ENCODE measurements at places on chromosomes 7 and 10. TPM values are rescaled to one million over a fixed set of nuclear protein-coding genes. Genes with fewer than 3 reads are reported as not detected.

DNA sequence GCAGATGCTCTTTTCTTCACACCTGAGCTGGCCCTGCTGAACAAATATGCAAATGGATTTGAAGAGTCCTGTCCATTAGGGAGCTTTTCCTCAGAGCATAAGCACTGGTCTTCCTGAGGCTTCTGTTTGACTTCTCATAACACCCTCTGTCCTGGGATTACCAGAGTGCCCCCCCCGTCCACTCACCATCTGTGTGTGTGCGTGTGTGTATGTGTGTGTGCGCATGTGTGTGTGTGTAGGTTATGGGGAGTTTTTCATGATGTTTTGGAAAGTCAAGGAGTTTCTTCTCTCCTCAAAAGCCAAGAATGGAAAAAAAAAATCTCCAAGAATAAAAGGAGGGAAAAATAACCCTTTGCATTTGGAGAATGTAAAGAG is 57.7 kb upstream of the COMTD1 start:
- peaks cover 33% of the 10 kb centered on the region for H3K4me1 ChIP-seq
- no peak for DNase-seq
- no peaks in the 10 kb centered on the region for H3K27me3 ChIP-seq
- H3K36me3 ChIP-seq = no peaks in the 10 kb centered on the region
- H3K4me3 ChIP-seq = no peak overlapping the region

DNA sequence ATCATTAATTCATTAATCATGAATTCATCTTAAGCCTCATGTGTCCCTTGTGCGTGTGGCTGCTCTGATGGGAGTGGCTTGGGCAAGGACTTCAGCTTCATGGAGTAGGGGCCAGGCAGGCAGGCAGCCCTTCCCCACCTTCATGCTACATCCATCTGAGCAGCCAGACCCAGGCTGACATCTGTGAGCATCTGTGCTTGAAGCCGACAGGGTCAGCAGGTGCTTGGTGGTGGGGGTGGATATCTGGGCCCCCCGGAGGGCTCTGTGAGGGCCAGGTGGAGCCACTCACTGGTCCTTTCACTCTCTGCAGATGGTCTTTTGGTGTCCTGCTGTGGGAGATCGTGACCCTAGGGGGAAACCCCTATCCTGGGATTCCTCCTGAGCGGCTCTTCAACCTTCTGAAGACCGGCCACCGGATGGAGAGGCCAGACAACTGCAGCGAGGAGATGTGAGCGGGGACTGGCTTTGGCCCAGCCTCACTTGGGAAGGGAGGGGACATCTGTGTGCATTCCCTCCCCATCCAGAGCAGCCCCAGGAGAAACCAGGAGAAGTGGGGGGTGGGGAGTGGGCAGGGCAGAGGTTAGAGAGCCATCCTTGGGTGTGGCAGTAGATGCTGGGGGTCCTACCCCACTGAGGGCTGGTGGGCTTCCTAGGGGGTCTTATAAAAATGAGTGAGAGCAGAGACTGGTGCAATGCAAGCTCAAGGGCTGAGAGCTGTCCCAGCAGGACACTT is 14.7 kb upstream of the CSGALNACT2 start:
- H3K36me3 ChIP-seq = no peaks in the 10 kb centered on the region
- no peaks in the 10 kb centered on the region for H3K4me1 ChIP-seq
- H3K27ac ChIP-seq = no peak overlapping the region
- DNase-seq = no peak

DNA sequence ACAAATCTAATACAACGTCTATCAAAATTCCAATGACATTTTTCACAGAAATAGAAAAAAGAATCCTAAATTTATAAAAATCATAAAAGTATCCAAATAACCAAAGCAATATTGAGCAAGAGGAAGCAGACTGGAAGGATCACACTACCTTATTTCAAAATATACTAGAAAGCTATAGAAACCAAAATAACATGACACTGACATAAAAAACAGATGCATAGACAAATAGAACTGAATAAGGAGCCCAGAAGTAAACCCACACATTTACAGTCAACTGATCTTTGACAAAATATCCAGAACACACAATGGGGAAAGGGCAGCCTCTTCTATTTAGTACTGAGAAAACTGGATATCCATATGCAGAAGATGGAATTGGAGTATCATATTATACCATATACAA is 217.5 kb downstream of the MACC1 start:
- no peak overlapping the region for H3K27ac ChIP-seq
- no peaks in the 10 kb centered on the region for H3K36me3 ChIP-seq
- no peak overlapping the region for H3K4me3 ChIP-seq
- H3K4me1 ChIP-seq = no peaks in the 10 kb centered on the region

GRCh38 chr10:73655990-73656298 is at the start of gene SYNPO2L:
SYNPO2L (minus strand) TSS chr10:73656029; CDS start chr10:73655922, 107 bp downstream.
- no peak for DNase-seq
- peaks cover under 1% of the 10 kb centered on the region for H3K4me1 ChIP-seq
- H3K27ac ChIP-seq = no peak within 1 kb of the TSS
- H3K27me3 ChIP-seq = no peaks in the 10 kb centered on the region

GRCh38 chr10:89458291-89458690 is 43.9 kb downstream of the IFIT5 start:
- no peaks in the 10 kb centered on the region for H3K4me1 ChIP-seq
- no peaks in the 10 kb centered on the region for H3K27me3 ChIP-seq
- no peak for DNase-seq
- H3K36me3 ChIP-seq = no peaks in the 10 kb centered on the region
- H3K27ac ChIP-seq = no peak overlapping the region

- peaks cover 6% of the 10 kb centered on the region for H3K4me1 ChIP-seq
- DNase-seq = no peak
- H3K27me3 ChIP-seq = no peaks in the 10 kb centered on the region
- H3K36me3 ChIP-seq = no peaks in the 10 kb centered on the region
- H3K27ac ChIP-seq = no peak overlapping the region
These were observed 39.1 kb upstream of the TMEM236 start for GRCh38 chr10:17712717-17713471.

GRCh38 chr10:49608166-49609005 is 1.7 kb upstream of the SLC18A3 start:
- no peak overlapping the region for H3K4me3 ChIP-seq
- H3K27ac ChIP-seq = no peak overlapping the region
- DNase-seq = no peak
- H3K4me1 ChIP-seq = no peaks in the 10 kb centered on the region
- H3K27me3 ChIP-seq = peaks cover 64% of the 10 kb centered on the region

- no peaks in the 10 kb centered on the region for H3K36me3 ChIP-seq
- H3K27me3 ChIP-seq = no peaks in the 10 kb centered on the region
- H3K4me3 ChIP-seq = no peak overlapping the region
- H3K27ac ChIP-seq = no peak overlapping the region
These were observed 68.9 kb downstream of the MET start for GRCh38 chr7:116740755-116741462.

GRCh38 chr7:111931016-111931517 is 275.1 kb downstream of the DOCK4 start:
- H3K36me3 ChIP-seq = peaks cover 5% of the 10 kb centered on the region
- DNase-seq = no peak
- H3K27me3 ChIP-seq = no peaks in the 10 kb centered on the region
- no peaks in the 10 kb centered on the region for H3K4me1 ChIP-seq

DNA sequence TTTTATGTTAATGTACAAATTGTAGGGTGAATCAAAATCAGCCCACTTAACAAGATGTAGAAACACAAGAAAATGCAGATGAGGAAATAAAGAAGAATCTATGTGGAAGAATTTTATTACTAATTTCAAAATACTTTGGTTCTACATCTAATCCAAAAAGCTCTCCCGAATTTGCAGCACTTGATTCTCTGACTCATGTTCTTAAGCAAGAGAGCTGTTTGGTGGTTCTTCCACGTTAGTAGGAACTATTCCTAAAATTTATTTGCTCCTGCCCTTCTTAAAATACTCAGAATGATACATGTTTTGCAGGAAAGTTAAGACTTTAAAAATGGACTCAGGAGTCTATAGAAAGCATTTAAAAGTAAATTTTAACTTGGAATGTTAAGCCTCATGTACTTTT is 91.8 kb downstream of the ZMYND11 start:
- H3K4me1 ChIP-seq = no peaks in the 10 kb centered on the region
- no peak overlapping the region for H3K27ac ChIP-seq
- H3K36me3 ChIP-seq = no peaks in the 10 kb centered on the region
- no peak for DNase-seq
- H3K27me3 ChIP-seq = no peaks in the 10 kb centered on the region
- H3K4me3 ChIP-seq = no peak overlapping the region

- no peaks in the 10 kb centered on the region for H3K27me3 ChIP-seq
- no peaks in the 10 kb centered on the region for H3K36me3 ChIP-seq
- H3K4me3 ChIP-seq = no peak overlapping the region
- peaks cover 7% of the 10 kb centered on the region for H3K4me1 ChIP-seq
- H3K27ac ChIP-seq = no peak overlapping the region
These were observed 68.5 kb downstream of the LRRN3 start for GRCh38 chr7:111159426-111159825.

- DNase-seq = peak; percentile 78
- H3K27ac ChIP-seq = no peak overlapping the region
- H3K27me3 ChIP-seq = peaks cover 18% of the 10 kb centered on the region
- no peaks in the 10 kb centered on the region for H3K36me3 ChIP-seq
- peaks cover 5% of the 10 kb centered on the region for H3K4me1 ChIP-seq
These were observed 26.4 kb downstream of the HIF1AN start for GRCh38 chr10:100562008-100562672.

DNA sequence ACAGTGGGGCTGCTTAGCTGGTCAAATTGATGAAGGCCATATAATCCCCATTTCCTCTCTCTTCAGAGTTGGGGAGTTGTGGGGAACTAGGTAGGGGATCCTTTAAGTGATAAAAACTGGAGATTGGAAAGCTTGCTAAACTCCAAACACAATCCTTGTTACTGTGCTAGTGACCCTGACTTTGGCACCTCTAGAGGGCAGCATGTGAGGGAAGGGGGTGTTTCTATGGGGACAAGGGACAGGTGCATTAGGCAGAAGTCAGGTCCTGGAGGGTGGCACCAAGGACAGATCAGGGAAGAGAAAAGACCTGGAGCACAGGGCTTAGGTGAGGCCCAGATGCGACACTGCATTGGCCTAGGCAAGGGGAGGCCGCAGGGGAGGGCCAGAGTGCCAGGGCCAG is 66.9 kb downstream of the CDHR3 start:
- no peaks in the 10 kb centered on the region for H3K27me3 ChIP-seq
- H3K36me3 ChIP-seq = no peaks in the 10 kb centered on the region
- H3K4me3 ChIP-seq = no peak overlapping the region
- no peak for DNase-seq
- no peak overlapping the region for H3K27ac ChIP-seq

DNA sequence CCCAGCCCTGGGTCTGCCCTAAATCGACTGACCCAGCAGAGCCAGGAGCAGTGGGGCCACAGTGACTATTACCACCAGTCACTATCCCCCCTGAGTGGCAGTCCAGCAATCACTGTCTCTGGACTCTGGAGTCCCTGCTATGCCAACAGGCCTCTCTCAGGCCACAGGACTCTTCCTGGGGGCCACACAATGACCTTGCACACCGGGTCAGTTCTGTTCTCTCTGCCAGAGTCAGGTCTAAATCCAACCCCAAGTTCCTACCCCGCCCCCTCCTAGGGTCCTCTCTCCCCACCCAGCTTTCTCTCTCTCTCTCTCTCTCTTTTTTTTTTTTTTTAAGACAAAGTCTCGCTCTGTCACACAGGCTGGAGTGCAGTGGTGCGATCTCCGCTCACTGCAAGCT is 21.6 kb downstream of the GRID2IP start:
- no peak overlapping the region for H3K27ac ChIP-seq
- no peak for DNase-seq
- H3K36me3 ChIP-seq = no peaks in the 10 kb centered on the region
- peaks cover 51% of the 10 kb centered on the region for H3K27me3 ChIP-seq

GRCh38 chr7:137195996-137196395 is 147.5 kb downstream of the PTN start:
- no peaks in the 10 kb centered on the region for H3K27me3 ChIP-seq
- no peak overlapping the region for H3K4me3 ChIP-seq
- H3K36me3 ChIP-seq = no peaks in the 10 kb centered on the region
- DNase-seq = no peak
- H3K27ac ChIP-seq = no peak overlapping the region

GRCh38 chr10:79123547-79123963 is 54.8 kb downstream of the ZMIZ1 start:
- H3K4me1 ChIP-seq = peaks cover 25% of the 10 kb centered on the region
- DNase-seq = no peak
- no peak overlapping the region for H3K4me3 ChIP-seq
- H3K27me3 ChIP-seq = no peaks in the 10 kb centered on the region
- no peaks in the 10 kb centered on the region for H3K36me3 ChIP-seq

DNA sequence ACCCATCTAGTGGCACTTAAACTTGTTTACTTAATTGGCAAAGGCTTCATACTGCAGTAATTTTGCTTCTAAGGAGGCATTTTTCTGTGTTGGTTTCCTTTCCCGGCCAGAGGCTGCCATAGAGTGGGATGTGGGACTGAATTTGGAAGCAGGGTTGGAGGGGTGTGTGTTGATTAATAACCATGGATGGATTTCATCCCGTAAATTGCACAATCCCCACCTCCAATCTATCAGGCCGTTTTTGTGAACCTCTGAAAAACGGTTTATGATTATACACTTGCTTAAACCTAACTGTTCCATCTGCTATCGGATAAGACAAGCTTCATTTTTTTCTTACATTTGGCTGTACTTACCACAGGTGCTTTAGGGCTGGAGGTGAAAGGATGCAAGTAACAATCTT is 1.3 kb downstream of the TMEM60 start:
- H3K36me3 ChIP-seq = no peaks in the 10 kb centered on the region
- H3K27me3 ChIP-seq = no peaks in the 10 kb centered on the region
- no peak overlapping the region for H3K27ac ChIP-seq
- DNase-seq = no peak
- H3K4me3 ChIP-seq = no peak overlapping the region

GRCh38 chr7:2068693-2069471 is 163.9 kb downstream of the MAD1L1 start:
- no peaks in the 10 kb centered on the region for H3K4me1 ChIP-seq
- no peaks in the 10 kb centered on the region for H3K36me3 ChIP-seq
- H3K27ac ChIP-seq = no peak overlapping the region
- H3K27me3 ChIP-seq = no peaks in the 10 kb centered on the region
- DNase-seq = no peak
- H3K4me3 ChIP-seq = no peak overlapping the region

- H3K4me1 ChIP-seq = peaks cover 5% of the 10 kb centered on the region
- DNase-seq = no peak
- H3K36me3 ChIP-seq = no peaks in the 10 kb centered on the region
- H3K27ac ChIP-seq = no peak overlapping the region
- H3K27me3 ChIP-seq = no peaks in the 10 kb centered on the region
- H3K4me3 ChIP-seq = no peak overlapping the region
These were observed 36.8 kb downstream of the TAS2R41 start for GRCh38 chr7:143514487-143514886.

Gene LRIT1
- not detected for total RNA-seq

Gene PSD
- 3.1 TPM for total RNA-seq

Gene LRRC61
- 224 TPM for total RNA-seq

Gene CADPS2
- total RNA-seq = 35.6 TPM

Gene GNAT3
- total RNA-seq = not detected

Gene PODXL
- 28.1 TPM for total RNA-seq

Gene ANXA8
- total RNA-seq = not detected

Gene CACNB2
- 4.3 TPM for total RNA-seq

Gene SLC26A5
- not detected for total RNA-seq

Gene ABCC2
- 1.4 TPM for total RNA-seq

Gene FRMD4A
- 11.4 TPM for total RNA-seq

Gene TEX36
- total RNA-seq = not detected

Gene SPDYE9
- total RNA-seq = not detected
